LNCaP clone FGC (cell line): ENCODE measurements at places on chromosomes 4 and X.

GRCh38 chr4:21363701-21364100 is 584.9 kb downstream of the KCNIP4 start:
- no peak for DNase-seq

- DNase-seq: no peak
Measured at GRCh38 chrX:22155126-22155525, 117.6 kb upstream of the CBLL2 start.

DNA sequence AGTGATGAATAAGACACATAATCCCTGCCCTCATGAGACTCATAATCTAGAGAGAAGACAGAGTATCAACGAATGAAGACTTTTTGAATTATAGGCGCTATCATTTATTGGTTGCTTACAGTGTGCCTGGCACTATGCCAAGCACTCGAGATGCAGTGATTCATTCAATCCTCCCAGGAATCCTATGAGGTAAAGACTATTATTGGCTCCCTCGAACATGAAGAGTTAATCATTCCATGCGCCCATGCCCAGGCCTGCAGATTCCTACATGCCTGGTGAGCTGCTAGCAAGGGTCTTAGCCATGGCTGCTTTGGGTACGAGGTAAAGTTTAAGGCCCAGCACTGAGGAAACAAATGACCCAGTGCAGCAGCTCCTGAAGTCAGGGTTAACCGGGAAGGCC is 47.0 kb downstream of the TEX13B start:
- DNase-seq: no peak

DNA sequence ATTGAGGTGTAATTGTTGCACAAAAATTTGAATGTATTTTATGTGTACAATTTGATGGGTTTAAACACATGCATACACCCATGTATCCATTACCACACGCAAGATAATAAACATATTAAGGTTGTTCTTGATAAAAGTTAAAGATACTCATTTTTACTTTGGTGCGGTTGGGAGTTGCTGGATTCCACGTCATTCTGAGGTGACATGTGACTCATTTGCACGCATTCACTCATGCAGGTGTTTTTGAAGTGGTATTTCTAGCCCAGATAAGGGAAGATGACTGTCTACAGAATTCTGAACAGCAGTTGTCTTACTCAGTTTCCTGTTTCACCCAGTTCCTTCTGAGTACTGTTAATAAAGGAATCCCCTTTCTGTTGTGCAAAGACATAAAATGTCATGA is 142.0 kb downstream of the RTL3 start:
- no peak for DNase-seq

- DNase-seq: no peak
Measured at GRCh38 chr4:161704040-161704439, 459.8 kb downstream of the FSTL5 start.
